ENCODE measurements at places on chromosomes 7 and 10.
A peak's percentile ranks its signal among the peaks of the same experiment; 100 is the strongest.

GRCh38 chr10:23514321-23514720 is 75.4 kb downstream of the OTUD1 start:
- DNase-seq = no peak

DNA sequence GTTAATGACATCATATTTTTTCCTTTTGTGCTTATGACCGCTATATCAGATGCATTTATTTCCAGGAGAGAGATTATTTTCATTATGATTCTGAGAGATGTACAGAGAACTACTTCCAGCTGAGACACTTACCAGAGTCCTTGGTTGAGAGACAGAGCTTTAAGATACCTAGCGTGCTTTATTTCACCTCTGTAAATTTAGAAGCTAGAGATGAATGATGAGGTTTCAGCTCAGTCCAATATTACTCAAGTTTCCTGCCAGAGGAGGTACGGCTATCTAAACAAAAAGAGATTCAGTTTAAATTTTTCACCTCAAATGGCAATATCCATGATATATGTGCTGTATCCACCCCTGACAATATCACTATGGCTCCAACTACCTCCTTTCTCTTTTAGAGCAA is 182.6 kb upstream of the FAM3C start:
- no peak for DNase-seq

GRCh38 chr7:18760046-18760445 is 264.5 kb downstream of the HDAC9 start:
- DNase-seq = no peak

DNA sequence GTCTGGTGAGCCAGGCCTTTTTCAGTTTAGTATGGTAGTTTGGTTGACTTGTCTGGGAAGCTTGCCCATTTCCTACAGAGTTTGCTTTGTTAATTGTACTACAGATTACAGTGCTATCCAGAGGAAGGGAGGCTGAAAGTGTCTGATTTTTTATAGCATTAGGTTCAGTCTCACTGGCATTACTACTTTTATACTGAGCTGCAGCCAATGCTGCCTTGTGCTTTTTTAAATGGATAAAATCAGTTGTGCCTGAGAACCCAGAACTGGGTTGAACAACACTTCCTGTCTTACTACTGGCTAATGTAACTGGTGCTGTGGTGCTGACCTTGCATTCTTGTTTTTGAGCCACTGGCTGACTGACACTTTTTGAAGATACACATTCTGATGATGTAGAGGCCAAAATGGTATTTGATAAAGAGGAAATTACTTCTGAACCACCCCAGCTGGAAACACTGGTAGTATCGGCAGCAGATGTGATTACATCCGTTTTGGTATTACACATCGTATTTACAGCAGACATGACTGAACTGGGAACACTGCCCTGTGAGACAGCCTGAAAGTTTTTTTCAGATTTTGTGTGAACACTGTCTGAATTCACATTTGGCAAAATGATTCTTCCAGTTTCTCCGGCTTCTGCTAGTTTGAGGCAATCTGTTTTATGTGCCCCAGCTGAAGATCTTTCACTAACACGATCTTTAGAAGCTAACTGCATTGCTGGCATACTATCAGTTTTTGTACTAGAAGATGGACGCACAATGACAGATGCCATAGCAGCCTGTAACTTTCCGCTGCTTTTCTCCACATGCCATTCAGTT is 74.1 kb downstream of the NRBF2 start:
- peak; percentile 72 for DNase-seq

DNA sequence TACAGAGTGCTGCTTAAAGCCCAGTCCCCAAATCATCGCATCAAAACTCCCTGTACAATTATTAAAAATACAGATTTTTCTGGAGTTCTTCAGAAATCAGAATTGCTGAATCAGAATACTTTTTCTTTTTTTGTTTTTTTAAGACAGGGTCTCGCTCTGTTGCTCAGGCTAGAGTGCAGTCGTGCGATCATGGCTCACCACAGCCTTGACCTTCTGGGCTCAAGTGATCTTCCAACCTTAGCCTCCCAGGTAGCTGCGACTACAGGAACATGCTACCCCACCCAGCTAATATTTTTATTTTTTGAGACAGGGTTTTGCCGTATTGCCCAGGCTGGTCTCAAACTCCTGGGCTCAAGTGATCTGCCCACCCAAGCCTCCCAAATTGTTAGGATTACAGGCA is 3.9 kb downstream of the BBIP1 start:
- no peak for DNase-seq

- no peak for DNase-seq
Measured at GRCh38 chr7:113000316-113001020, 86.2 kb downstream of the GPR85 start.

GRCh38 chr7:147096629-147097028 is 980.0 kb downstream of the CNTNAP2 start:
- DNase-seq = no peak

DNA sequence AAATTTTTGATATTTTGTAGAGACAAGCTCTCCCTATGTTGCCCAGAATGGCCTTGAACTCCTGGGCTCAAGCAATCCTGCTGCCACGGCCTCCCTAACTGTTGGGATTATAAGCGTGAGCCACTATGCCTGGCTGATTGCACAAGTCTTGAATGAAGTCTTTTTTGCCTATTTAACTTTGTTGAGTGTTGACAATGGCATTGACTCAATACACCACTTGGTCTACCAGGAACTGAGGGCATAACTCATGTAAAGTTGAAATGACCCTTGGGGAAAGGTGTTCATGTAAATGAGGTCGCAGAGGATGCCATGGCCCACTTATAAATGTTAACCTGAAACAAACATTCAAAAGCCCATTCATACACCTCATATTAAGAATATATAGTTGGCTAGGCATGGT is 7.4 kb upstream of the UCMA start:
- no peak for DNase-seq

DNA sequence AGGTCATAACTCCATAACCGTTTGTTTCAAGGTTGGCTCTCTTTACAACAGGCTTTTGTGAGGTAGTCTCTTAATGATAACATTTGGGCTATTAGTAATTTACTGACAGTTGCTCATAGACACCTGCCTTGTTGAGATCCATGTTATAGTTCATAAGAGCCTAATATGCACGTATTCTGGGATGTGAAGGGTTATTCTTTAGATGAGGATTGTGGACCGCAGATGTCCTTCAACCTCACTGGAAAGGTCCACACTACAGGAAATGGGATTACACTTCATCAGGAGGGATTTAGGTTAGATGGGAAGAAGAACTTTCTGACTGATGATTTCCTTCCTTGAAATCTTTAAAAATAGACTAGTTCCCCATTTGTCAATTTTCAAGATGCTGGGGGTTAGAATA is 62.8 kb downstream of the SAMD9 start:
- no peak for DNase-seq

DNA sequence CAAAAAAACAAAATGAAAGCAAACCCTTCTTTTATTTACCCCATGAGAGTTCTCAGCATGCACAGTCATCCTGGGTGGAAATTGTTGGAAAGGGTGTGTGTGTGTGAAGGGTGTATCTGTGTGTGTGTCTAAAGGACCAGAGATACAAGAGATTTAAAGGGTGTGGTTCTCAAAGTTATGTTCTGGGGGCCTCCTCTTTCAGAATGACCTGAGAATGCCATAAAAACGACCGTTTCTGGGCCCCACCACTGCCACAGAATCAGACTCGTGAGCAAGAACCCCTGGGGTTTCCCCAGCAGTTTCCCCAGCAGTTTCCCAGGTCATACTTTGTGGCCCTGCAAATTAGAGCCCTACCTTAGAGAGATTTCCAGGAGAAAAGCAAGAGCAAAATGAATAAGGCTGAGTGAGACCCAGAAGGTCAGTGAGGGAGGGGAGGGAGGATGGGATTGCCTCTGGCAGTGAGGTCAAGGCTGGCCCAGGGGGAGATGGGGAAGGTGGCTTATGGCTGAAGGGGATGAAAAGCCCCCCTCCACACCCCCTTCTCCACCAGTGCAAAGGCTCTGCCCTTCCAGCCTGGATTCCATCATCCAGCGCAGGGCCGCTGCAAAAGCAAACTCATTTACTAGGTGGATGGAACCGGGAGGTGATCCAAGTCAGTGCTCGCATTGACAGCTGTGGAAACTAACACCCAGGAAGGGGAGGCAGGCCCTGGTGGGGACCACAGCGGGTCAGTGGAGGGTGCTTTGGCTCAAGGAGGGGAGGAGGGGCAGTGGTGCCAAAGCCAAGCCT is 10.2 kb downstream of the PYROXD2 start:
- no peak for DNase-seq

GRCh38 chr10:46217752-46218453 is 68.9 kb upstream of the ANTXRL start:
- DNase-seq = no peak

- no peak for DNase-seq
Measured at GRCh38 chr7:26403640-26404039, 112.0 kb downstream of the SNX10 start.

GRCh38 chr7:20158684-20159083 is 58.5 kb downstream of the MACC1 start:
- no peak for DNase-seq

DNA sequence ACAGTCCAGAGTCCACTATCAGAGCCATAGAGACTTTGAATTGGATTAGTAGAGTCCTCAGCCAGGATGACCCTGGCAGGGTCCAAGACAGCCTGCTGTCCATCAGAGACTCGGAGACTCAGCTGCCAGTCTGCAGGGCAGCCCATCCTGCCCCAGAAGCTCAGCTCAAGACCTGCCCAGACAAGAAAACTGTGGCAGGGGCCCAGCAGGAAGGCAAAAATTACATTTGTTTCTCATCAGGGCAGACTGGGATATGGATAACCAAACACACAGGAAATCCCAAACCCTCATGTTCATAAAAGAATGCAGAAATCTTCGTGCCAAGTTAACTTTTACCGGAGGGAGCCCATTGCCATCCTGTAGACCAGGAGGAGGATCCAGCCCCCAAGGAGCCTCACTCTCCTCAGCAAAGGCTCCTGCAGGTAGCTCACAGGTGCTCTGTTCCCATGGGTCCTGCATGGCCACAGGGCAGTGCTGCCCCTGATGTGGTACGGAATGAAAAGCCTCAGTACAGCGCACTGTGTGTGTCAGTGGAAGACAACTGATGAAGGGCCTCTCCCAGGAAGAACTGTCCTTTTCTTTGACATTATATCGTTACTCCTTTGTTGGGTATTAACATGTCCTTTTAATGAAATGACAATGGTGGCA is 222.2 kb downstream of the KCNMA1 start:
- no peak for DNase-seq

- DNase-seq = no peak
Measured at GRCh38 chr10:47082055-47082784, 171.0 kb downstream of the PTPN20 start.

DNA sequence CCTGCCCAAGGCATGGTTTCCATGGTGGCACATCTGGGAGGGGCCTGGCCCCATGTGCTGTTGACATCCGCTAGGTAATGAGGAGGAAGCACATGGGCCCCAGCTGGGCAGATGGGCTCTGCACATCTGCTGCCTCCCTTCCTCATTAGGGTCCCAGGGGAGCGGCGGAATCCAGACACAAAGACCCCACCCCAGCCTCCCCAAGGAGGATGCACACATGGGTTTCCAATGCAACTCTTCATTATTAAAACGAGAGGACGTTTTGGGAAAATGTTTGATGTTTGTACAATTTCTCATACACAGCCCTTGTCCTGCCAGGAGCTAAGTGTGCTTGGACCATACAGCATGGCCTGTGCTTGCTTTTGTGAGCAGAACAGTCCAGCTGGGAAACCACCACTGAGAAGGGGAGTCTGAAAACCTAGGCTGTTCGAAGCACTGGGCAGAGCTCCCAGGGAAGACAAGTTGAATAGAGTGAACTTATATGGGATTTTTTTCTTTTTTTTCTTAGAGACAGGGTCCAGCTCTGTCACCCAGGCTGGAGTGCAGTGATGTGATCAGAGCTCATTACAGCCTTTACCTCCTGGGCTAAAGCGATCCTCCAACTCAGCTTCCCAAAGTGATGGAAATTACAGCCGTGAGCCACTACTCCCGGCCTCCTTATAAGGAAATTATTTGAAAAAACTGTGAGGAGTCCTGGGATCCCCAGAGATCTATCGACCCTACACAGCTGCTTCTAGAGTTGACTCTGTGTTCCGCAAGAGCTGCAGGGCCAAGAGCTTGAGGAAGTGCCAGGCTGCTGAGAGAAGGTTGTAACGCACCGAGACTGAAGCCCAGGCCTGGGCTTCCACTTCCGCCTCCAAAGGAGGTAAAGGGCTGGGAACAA is 23.4 kb downstream of the FAM107B start:
- peak; percentile 69 for DNase-seq
